LNCaP clone FGC (cell line): ENCODE measurements at places on chromosomes 7 and 10.

DNA sequence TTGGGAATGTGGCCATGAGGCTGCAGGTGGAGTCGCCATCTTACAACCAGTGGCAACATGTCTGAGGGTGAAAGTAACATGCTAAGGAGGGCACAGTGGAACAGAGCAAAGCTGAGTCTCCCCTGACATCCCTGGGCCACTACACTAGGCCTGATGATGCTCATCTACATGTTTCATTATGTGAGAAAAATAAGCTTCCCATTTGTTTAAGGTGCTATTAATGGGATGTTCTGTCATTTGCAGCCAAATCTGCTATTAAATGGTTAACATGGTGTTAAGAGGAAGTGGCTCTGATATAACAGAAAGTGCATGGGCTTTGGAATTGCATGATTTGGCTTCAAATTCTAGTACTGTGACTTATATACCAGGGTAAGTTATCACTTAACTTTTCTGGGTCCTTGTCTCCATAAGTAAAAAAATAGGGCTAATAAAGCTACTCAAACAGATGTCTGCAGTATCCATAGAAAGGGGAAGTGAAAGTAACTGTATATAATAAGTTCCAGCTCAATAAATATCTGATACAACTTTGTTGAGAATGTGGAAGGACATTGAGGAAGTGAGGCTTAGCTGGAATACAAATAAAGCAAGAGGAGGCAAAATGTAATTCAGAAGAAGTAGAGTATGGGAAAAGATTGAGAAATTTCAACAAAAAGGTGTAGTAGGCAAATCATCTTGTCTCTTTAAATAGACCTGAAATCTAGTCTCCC is 158.9 kb downstream of the RTKN2 start:
- no peak for DNase-seq

DNA sequence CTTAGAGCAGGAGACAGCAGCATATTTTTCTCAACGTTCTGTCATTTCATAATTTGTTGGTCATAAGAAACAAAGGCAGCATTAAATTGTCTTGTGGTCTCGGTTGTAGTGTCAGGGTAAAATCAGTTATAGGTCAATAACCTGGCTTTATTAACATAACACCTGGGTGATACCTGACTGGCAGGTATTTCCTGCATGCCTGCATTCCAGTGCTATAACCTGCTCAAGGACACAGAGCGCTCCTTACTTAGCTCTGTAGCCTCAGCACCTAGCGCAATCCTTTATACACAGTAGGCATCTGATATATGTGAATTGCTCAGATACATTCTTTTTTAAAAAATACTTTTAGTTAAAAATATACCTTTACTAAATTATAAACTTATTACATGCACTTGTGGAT is 38.9 kb upstream of the PRKG1 start:
- DNase-seq, result no peak

DNA sequence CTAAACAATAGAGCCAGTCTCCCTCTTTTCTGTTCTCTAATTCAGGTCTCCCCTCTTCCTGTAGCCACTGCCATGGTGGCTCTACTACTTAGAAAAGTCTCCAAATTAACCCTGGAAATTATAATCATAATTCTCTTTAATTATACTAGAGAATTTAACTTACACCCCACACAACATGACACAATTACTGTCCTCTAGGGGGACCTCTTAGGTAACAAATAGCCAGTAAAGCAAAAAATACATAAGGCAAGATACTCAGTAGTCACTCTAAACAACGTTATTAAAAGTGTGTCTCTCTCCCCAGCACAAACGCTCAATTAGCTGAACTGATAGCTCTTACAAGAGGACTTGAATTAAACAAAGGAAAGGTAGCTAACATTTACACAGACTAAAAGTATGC is 44.3 kb upstream of the ZNF107 start:
- no peak for DNase-seq

GRCh38 chr7:41967156-41967555 is 264.3 kb upstream of the INHBA start:
- DNase-seq, result no peak

DNA sequence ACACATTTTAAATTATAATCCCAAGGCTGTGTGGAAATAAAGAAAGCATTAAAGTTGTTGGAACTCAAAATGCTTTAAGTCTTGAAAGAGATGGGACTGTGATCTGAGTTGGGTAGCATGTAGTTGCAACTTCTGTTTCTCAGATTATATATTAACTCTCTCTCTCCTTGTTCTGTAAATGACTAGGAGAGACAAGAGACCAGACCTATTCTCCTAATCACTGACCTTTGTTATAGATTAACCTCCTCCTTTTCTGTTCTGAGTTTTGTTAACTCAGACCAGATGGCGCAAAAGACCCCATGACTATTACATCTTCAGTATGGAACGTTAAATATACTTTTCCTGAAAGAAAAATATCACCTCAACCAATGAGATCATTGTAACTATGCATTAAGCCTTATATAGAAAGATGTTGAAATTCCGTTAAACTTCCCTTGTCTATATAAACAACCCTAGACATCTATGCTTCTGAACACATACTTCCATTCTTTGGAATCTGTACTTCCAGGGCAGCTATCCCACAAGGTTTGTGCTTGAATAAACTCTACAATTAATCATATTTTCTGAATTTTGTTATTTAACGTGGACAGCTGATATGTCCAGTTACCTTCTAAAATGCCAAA is 143.5 kb upstream of the TRIM24 start:
- no peak for DNase-seq

DNA sequence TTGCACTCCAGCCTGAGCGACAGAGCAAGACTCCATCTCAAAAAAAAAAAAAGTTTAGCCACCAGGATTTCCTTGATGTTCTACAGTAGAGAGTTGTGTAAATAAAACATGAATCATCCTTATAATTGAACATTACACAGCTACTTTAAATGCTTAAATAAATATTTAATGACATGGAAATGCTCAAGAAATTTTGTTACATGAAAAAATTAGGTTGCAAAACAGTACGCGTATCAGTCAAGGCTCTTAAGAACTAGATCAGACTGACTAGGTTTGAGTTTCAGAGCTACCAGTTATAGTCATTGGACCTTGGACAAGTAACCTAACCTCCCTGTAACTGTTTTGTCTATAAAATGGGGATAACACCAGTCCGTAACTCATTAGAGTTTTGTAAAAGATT is 38.7 kb upstream of the GSAP start:
- DNase-seq, result peak; percentile 32

- peak; percentile 86 for DNase-seq
These were observed 38.3 kb upstream of the GALNTL5 start for GRCh38 chr7:151917791-151918509.

GRCh38 chr7:14045651-14046050 is 56.2 kb upstream of the ETV1 start:
- no peak for DNase-seq

DNA sequence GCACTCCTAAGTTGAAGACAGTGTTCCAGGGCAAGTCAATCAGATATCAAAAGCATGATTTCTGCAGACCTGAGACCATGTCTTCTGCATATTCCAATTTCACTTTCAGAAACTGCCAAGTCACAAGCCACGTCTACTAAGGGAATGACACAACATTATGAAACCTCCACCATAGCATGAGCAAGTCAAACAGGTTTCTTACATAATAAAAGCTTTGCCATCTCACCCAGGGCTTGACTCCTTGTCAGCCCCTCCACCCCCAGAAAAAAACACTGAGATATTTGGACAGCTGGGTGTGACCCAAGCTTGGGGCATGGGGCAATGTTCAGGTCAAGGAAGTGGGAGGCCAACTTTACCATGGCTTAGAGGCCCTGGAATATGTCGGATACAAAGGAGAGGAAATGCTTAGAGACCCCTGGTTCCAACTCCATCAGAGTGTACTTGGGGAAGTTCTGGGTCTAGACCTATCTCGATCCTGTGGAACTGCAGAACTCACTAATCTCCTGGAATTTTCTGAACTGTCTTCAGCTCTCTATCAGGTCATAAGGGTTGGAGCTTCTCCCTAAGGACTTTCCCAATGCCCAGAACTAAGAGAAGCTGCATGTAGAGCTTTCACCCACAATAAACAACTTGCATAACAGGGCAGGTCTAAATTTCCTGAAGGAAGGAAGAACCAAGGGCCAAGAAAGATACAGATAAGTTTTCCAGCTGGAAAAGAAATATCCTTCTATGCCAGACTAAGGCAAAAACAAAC is 80.6 kb upstream of the NAMPT start:
- no peak for DNase-seq
